GM13976 (cell line): ENCODE measurements at places on chromosomes 6 and 20.

DNA sequence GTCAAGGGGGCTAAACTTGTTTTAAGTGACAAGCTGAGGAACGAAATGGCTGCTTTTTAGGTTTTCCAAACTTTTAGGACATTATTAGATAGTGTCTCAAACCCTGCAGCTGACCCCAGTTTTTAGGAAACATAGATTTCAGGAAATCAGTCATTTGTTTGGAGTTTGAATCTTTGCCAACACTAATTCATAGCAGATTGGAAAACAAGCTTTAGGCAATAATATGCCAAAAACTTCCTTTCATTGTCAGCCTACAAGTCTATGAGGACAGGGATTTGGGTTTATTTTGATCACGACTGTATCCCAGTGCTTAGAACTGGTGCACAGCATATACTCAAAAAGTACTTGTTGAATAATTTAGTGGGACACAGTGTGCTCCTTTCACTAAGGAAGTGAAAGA is 123.2 kb downstream of the TINAG start:
- no peak for DNase-seq

DNA sequence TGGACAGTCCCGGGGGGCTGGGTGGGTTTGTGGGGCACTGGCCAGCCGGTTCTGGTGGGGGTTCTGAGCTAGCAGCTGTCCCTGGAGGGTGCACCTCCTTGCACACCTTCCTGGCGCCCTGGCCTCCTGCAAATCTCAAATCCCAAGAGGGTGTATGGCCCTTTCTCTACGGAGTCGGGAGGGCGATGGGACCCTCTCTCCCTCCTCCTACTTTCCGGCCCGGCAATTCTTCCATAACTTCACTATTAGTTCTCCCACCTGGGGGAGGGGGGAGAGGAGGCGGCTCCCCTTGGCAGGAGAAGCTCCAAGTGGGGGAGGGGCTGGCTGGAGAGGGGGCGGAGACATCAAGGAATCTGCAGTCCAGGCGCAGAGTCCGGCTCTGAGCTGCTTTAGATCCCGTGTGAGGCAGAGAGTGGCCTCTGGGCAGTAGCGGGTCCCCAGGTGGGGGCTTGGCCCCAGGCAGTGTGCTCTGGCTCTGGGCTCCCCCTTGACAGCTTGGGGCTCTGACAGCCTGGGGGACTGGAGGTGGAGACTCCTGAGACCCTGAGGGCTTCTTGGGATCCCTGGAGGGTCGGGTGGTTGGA is 1.4 kb upstream of the LAMA5 start:
- no peak for DNase-seq

DNA sequence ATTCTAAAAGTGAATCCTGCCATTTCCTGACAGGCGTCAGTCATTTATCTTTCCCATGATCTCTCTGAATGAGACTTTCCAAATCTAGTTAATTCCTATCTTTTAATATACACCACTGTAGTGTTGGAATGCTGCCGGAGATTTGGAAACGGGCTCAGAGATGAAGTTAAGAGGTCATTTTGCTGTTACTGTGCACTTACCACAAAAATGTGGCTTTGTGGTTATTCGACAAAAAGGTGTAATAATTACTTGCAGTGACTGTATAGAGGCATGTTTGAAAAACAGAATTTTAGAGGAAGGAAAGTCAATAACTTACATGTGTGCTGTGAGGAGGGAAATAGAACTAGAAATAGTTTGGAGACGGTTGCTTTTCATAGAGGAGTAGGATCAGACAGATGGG is 460.2 kb upstream of the BTBD3 start:
- no peak for DNase-seq

DNA sequence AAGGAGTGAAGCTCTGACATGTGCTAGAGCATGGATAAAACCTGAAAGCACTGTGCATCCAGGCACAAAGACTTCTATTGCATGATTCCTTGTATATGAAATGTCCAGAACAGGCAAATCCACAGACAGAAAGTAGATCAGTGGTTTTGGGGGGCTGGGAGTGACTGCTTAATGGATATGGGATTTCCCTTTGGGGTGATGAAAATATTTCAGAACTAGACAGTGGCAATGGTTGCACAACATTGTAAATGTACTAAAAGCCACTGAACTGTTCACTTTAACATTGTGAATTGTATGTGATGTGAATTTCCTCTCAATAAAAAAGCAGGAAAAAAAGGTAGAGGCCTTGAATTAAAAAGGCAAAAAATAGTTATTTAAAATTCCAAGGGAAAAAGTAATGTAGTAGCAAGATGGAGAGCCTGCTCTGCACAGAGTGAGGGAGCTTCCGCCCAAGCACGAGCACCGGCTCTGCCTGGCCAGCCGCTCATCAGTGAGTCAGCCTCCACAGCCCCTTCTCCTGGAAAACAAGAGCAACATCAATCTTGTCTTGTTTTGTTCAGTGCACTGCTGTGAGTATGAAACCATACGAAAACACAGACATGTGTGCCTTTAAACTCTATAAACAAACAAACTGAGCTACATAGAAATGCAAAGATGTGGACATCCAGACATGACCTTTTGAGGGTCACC is 74.6 kb upstream of the THBS2 start:
- no peak for DNase-seq

GRCh38 chr20:19620446-19620845 is 137.6 kb upstream of the RIN2 start:
- DNase-seq = no peak

DNA sequence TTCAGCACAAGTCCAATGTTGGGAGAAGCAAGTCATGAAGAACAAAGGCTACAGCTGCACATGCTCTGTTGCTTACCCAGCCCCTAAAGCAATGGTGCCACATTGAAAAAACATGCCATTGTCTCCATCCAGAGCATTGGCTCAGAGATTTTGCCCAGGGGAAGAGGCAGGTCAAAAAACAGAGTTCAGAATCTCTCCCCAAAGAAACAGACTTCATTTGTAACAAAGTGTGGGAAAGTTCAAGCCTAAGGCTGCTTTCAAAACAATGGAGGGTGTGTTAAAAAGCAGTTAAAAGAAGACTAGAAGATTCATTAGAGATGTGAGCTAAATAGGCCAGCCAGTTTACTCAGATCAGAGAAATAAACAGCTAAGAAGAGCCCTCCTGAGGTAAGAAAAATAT is 63.6 kb downstream of the DZANK1 start:
- DNase-seq = no peak

GRCh38 chr6:145110109-145110508 is 625.2 kb downstream of the EPM2A start:
- no peak for DNase-seq

DNA sequence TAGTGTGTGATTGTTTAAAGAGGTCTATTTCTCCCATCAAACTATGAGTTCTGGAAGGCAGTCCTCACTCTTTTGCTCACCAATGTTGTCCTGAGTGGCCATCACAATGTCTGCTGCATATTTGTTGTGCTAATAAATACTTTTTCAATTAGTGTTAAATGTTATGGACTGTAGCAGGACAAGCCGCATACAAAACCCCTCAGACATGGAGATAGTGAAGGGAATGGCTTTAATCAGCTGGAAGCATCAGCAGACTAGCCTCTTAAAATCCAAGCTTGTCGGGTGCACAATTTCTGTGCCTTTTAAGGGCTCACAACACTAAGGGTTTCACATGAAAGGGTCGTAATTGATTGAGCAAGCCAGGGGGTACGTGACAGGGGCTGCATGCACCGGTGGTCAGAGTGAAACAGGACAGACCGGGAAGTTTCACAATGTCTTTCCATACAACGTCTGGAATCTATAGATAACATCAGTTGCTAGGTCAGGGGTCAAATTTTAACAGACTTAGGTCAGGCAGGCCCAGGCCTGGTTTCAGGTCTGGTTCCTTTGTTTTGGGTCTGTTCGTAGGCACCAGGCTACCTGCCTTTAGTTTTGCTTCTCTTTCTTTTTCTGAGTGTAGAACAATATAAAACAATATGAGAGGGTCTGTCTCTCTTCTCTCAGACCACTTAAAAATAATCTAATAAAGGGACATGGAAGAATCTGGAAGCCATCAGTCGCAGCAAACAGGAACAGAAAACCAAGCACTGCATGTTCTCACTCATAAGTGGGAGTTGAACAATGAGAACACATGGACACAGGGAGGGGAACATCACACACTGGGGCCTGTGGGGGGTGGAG is 327.6 kb upstream of the HTR1E start:
- no peak for DNase-seq

- DNase-seq = no peak
Observed at GRCh38 chr6:68473433-68474210, 161.5 kb upstream of the ADGRB3 start.
